Neural progenitor cell (in vitro differentiated cells): ENCODE measurements at places on chromosomes 5 and 9. TPM values are rescaled to one million over a fixed set of nuclear protein-coding genes. Genes with fewer than 3 reads are reported as not detected.

DNA sequence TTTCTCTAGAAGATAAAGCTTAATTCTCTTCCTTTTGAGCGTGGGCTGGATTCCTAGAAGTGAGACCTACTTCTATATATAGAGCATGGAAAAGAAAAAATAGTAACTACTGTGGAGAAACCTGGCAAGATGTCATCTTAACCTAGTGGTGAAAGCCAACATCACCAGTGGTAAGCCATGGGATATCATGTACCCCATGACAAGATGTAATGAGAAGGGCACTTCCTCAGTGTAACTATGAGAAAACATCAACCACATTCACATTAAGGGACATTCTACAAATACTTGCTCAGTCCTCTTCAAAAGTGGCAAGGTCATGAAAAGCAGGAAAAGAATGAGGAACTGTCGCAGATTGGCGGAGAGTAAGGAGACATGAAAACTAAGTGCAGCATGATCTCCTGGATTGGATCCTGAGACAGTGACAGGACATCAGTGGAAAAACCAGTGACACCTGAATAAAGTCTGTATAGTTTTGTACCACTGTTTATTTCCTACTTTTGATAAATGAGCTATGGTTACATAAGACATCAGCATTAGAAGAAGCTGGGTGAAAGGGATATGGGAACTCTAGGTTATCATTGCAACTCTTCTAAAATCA is 65.4 kb downstream of the PRRC1 start:
- H3K27me3 ChIP-seq: no peaks in the 10 kb centered on the region
- no peak for DNase-seq
- H3K4me1 ChIP-seq: no peaks in the 10 kb centered on the region

- peaks cover 19% of the 10 kb centered on the region for H3K4me1 ChIP-seq
- DNase-seq: no peak
- H3K27ac ChIP-seq: no peak overlapping the region
- H3K4me3 ChIP-seq: no peak overlapping the region
These were observed 7.2 kb downstream of the C1QTNF2 start for GRCh38 chr5:160363211-160363610.

- no peak overlapping the region for H3K27ac ChIP-seq
- no peak for DNase-seq
- H3K36me3 ChIP-seq: no peaks in the 10 kb centered on the region
- H3K27me3 ChIP-seq: peaks cover 13% of the 10 kb centered on the region
- no peaks in the 10 kb centered on the region for H3K4me1 ChIP-seq
- no peak overlapping the region for H3K4me3 ChIP-seq
These were observed 16.1 kb downstream of the SV2C start for GRCh38 chr5:76099286-76099702.

GRCh38 chr5:157479166-157479565 is 19.2 kb downstream of the NIPAL4 start:
- no peaks in the 10 kb centered on the region for H3K27me3 ChIP-seq
- no peak overlapping the region for H3K27ac ChIP-seq
- no peaks in the 10 kb centered on the region for H3K36me3 ChIP-seq
- H3K4me1 ChIP-seq: peaks cover 6% of the 10 kb centered on the region

DNA sequence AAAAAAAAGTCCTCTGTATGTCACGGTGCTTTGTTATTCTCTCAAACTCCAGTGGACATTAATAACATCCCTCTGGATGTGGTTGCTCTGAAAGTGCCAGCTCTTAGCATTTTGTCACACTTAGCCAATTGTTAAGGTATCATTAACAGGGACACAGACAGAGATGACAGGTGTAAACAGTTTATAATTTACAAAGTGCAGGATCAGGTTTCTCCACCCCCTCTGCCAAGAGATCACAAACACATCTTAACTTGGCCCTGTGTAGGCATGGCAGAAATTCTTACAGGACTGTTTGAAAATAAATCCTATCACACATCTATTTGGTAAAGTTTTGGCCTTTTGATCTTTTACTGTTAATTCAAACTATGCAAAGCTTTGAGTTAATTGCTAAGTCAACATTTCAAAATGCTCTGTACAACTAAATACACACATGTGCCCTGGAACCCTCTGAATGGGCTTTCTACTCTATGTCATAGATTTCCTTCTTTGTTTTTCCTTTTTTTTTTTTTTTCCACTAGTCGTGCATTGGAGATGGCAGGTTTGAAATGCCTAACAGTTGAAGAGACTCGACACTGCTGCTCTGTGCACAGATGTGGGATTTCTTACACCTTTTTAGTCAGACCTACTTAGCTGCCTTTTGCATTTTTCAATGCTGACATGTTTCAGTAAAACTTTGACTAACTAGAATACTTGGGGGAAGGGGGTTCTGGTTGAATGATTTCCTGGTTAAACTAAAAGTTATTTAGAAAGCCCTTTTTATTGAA is 41.7 kb downstream of the SEMA6A start:
- H3K27me3 ChIP-seq: no peaks in the 10 kb centered on the region
- H3K36me3 ChIP-seq: no peaks in the 10 kb centered on the region
- H3K27ac ChIP-seq: peak overlapping the region; percentile 47
- no peak overlapping the region for H3K4me3 ChIP-seq
- peaks cover 92% of the 10 kb centered on the region for H3K4me1 ChIP-seq

DNA sequence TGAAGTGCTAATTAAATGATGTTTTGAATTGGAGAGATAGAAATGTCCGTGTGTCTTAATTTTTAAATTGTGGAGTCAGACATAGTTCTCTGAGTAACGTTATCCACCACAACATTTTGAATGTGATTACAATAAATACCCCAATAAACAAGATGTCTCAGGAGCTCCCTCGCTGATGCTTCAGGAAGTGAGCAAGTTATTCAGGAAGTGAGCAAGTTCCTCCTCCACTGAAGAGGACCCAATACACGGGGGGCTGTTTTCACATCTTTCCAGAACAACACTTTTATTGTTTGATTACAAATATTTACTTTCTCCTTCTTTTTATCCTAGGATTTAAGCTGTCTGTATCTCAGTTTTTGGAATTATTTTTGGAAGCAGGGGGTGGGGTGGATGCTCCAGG is 363.8 kb downstream of the LRRC70 start:
- H3K4me3 ChIP-seq: no peak overlapping the region
- H3K27ac ChIP-seq: no peak overlapping the region
- DNase-seq: no peak
- no peaks in the 10 kb centered on the region for H3K27me3 ChIP-seq
- no peaks in the 10 kb centered on the region for H3K4me1 ChIP-seq
- H3K36me3 ChIP-seq: no peaks in the 10 kb centered on the region

DNA sequence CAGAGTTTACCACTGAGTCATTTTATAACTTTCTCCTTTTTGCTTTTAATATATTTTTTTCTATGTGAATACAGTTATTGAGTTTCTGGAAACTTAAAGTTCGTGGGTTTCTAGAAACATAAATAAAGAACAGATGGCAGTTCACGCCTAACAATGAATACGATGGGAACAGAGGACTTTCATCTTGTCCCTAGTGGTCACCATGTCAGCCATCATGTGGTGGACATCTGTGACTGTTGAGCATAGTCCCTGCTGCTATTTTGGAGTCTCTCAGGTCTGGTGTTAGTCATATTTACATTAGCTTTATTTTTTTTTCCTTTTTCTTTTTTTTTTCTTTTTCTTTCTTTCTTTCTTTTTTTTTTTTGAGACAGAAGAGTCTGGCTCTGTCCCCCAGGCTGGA is 85.3 kb downstream of the XRCC4 start:
- H3K27ac ChIP-seq: no peak overlapping the region

GRCh38 chr9:107269681-107270080 is 13.4 kb upstream of the RAD23B start:
- no peaks in the 10 kb centered on the region for H3K27me3 ChIP-seq
- no peak overlapping the region for H3K27ac ChIP-seq
- DNase-seq: no peak
- H3K36me3 ChIP-seq: no peaks in the 10 kb centered on the region
- no peaks in the 10 kb centered on the region for H3K4me1 ChIP-seq

DNA sequence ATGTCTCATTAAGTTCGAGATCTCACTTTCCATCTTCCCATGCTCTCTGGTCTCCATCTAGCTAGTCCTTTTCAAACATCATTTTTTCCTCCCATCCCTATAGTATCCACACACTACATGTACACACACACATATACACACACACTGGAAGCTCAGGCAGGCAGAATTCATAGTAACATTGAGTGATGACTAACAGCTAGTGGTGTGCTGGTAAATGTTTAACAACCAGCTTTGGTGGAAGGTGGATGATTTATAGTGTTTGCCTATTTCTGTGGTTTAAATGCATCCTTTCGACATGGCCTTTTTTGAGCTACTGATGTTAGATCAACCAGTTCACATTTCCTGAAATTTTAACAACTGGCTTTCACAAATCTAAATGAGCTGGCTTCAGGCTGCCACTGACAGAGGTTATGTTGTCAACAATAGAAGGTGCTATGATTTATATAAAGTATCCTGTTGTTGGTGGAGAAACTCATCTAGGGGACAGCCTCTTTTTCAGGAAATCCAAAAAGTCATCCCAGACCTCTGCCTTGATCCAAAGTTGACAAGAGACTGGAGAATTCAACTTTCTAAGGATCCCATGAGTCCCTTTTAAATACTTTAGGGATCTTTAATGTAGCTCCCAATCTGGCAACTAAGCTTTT is 117.8 kb downstream of the CCDC192 start:
- no peak overlapping the region for H3K4me3 ChIP-seq
- H3K4me1 ChIP-seq: peaks cover 5% of the 10 kb centered on the region
- H3K27me3 ChIP-seq: no peaks in the 10 kb centered on the region
- H3K27ac ChIP-seq: no peak overlapping the region

DNA sequence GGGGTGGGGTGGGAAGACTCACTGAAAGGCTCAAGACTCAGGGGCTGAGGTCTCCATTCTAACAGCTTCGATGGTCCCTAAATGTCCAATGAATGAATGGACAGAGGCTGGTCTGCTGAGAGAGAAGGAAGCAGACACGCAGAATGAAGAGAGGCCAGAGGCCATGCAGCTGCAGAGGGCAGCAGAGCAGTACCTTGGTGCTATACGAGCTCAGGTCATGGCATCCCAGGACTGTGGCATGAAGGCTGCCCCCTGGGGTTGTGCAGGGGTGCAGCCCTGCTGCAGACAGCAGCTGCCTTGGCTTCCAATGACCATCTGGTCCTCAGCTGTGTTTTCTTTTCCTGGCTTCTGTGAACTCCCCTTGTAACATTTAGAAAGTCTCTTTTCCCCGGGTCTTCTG is 15.2 kb upstream of the CORO2A start:
- no peaks in the 10 kb centered on the region for H3K4me1 ChIP-seq
- no peak overlapping the region for H3K27ac ChIP-seq
- no peak for DNase-seq
- H3K4me3 ChIP-seq: no peak overlapping the region

DNA sequence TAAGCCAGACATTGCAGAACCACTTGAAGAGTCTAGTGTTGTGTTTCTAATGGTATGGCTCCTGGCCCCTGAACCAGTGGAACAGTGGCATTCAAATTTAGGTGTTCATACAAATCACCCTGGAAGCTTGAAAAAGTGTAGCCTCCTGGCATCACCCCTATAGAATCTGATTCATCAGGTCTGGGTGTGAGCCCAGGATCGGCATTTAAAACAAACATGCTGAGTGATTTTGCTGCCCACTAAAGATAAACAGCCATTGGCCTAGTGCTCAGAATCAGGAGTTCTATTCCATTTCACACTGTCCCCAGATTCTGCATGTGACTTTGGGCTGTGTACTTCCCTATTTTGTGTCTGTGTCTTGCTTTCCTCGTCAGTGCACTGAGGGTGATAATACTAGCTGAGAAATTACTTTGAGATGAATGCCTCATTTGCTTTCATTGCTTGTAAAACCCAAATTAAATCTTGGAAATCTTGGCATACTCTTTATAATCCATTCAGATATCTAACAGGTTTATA is 241.5 kb upstream of the CLINT1 start:
- no peaks in the 10 kb centered on the region for H3K36me3 ChIP-seq
- DNase-seq: no peak
- H3K27me3 ChIP-seq: no peaks in the 10 kb centered on the region
- no peaks in the 10 kb centered on the region for H3K4me1 ChIP-seq
- H3K27ac ChIP-seq: no peak overlapping the region

DNA sequence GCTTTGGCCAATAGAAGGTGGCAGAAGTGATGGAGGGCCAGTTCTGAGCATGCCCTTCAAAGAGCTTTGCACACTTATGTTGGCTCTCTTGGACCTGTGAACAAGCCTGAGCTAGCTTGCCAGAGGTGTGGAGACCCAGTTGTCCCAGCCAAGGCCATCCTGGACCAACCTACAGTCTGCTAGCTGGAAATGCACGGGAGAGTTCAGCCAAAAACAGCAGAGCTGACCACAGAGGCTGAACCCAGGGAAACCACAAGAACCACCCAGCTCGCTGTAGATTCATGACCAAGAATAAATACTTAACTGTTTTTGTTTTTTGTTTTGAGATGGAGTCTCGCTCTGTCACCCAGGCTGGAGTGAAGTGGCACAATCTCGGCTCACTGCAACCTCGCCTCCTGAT is 65.4 kb upstream of the HAND1 start:
- peaks cover 7% of the 10 kb centered on the region for H3K4me1 ChIP-seq
- no peaks in the 10 kb centered on the region for H3K27me3 ChIP-seq
- H3K27ac ChIP-seq: no peak overlapping the region
- no peak overlapping the region for H3K4me3 ChIP-seq

GRCh38 chr9:114099669-114100270 is 678 bp upstream of the KIF12 start:
- H3K36me3 ChIP-seq: no peaks in the 10 kb centered on the region
- no peak overlapping the region for H3K27ac ChIP-seq
- no peak for DNase-seq
- H3K4me1 ChIP-seq: peaks cover 11% of the 10 kb centered on the region
- H3K27me3 ChIP-seq: peaks cover 72% of the 10 kb centered on the region

- DNase-seq: no peak
- no peaks in the 10 kb centered on the region for H3K4me1 ChIP-seq
- no peak overlapping the region for H3K4me3 ChIP-seq
- H3K27ac ChIP-seq: no peak overlapping the region
- no peaks in the 10 kb centered on the region for H3K36me3 ChIP-seq
- H3K27me3 ChIP-seq: no peaks in the 10 kb centered on the region
These were observed 255.1 kb downstream of the MAT2B start for GRCh38 chr5:163760498-163760897.

GRCh38 chr9:127765418-127765817 is 13.0 kb downstream of the SH2D3C start:
- peaks cover 4% of the 10 kb centered on the region for H3K27me3 ChIP-seq
- no peak overlapping the region for H3K4me3 ChIP-seq
- no peak overlapping the region for H3K27ac ChIP-seq
- peaks cover 11% of the 10 kb centered on the region for H3K4me1 ChIP-seq

- no peak for DNase-seq
- no peak overlapping the region for H3K4me3 ChIP-seq
- no peaks in the 10 kb centered on the region for H3K4me1 ChIP-seq
- no peaks in the 10 kb centered on the region for H3K27me3 ChIP-seq
These were observed 15.2 kb downstream of the TNIP1 start for GRCh38 chr5:151065609-151066008.

GRCh38 chr9:38061326-38061977 is 7.6 kb downstream of the SHB start:
- no peak overlapping the region for H3K4me3 ChIP-seq
- no peak for DNase-seq
- H3K4me1 ChIP-seq: peaks cover 31% of the 10 kb centered on the region
- no peak overlapping the region for H3K27ac ChIP-seq
- no peaks in the 10 kb centered on the region for H3K36me3 ChIP-seq
- peaks cover 8% of the 10 kb centered on the region for H3K27me3 ChIP-seq

- DNase-seq: no peak
- H3K27ac ChIP-seq: no peak overlapping the region
- H3K4me1 ChIP-seq: no peaks in the 10 kb centered on the region
- H3K36me3 ChIP-seq: no peaks in the 10 kb centered on the region
These were observed 41.2 kb downstream of the RCL1 start for GRCh38 chr9:4833781-4834560.

Gene PCDHGA1
- 1.0 and 1.5 TPM in 2 replicates for total RNA-seq

Gene CDC23
- total RNA-seq: 62.8 and 83.3 TPM in 2 replicates

Gene SPRY4
- total RNA-seq: 0.13 and 1.7 TPM in 2 replicates

Gene MOB3B
- 14.0 and 15.3 TPM in 2 replicates for total RNA-seq

Gene PRSS3
- total RNA-seq: not detected in 2 replicates

Gene PCDH1
- total RNA-seq: 24.8 and 48.4 TPM in 2 replicates

Gene IFNK
- not detected in 2 replicates for total RNA-seq

Gene IGIP
- total RNA-seq: 0.59 and 1.6 TPM in 2 replicates
